Fibroblast of the aortic adventitia (primary cell): ENCODE measurements at places on chromosomes 6 and 20. TPM values are rescaled to one million over a fixed set of nuclear protein-coding genes. Genes with fewer than 3 reads are reported as not detected.
A peak's percentile ranks its signal among the peaks of the same experiment; 100 is the strongest.

GRCh38 chr6:13558718-13559117 lies 15.7 kb upstream of the SIRT5 start:
- DNase-seq, result no peak

The ASIP gene
- total RNA-seq, result not detected in 2 replicates

- no peak for DNase-seq
These were observed 898.8 kb downstream of the KIF16B start for GRCh38 chr20:15674253-15675060.

GRCh38 chr20:10216146-10216791 lies 2.4 kb upstream of the SNAP25 start:
- DNase-seq, result no peak

DNA sequence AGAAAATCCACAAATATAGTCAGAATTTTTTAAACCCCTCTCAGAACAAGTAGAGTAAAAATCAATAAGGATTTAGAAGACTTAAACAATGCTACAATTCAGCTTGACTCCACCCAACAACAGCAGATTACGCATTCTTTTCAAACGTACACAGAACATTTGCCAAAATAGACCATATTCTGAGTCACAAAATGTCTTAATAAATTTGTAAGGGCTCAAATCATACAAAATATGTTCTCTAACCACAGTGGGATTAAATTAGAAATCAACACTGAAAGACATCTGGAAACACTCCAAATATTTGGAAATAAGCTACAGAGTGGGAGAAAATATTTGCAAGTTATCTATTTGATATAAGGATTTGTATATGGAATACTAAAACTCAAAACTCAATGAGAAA lies 164.2 kb upstream of the AKAP12 start:
- peak; percentile 46 for DNase-seq

DNA sequence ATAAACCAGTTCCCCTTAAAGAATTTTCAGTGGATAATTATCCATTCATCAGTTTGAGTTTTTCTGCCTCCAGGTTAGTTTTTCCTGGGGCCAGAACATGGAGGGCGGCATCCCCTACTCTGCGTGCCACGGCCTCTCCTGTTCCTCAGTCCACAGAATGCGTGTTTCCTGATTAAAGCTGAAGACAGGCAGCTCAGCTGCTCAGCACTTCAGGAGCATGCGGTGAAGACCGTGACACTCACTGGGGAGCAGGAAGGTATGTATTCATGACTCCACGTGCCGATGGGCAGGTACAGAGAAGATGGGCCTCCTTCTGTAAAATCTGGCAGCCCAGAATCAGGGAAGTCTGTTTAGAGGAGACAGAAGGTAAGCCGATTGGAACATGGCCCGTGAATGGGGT lies 2.0 kb upstream of the THBS2 start:
- DNase-seq, result no peak

The AHI1 gene
- total RNA-seq, result 11.4 and 33.4 TPM in 2 replicates

DNA sequence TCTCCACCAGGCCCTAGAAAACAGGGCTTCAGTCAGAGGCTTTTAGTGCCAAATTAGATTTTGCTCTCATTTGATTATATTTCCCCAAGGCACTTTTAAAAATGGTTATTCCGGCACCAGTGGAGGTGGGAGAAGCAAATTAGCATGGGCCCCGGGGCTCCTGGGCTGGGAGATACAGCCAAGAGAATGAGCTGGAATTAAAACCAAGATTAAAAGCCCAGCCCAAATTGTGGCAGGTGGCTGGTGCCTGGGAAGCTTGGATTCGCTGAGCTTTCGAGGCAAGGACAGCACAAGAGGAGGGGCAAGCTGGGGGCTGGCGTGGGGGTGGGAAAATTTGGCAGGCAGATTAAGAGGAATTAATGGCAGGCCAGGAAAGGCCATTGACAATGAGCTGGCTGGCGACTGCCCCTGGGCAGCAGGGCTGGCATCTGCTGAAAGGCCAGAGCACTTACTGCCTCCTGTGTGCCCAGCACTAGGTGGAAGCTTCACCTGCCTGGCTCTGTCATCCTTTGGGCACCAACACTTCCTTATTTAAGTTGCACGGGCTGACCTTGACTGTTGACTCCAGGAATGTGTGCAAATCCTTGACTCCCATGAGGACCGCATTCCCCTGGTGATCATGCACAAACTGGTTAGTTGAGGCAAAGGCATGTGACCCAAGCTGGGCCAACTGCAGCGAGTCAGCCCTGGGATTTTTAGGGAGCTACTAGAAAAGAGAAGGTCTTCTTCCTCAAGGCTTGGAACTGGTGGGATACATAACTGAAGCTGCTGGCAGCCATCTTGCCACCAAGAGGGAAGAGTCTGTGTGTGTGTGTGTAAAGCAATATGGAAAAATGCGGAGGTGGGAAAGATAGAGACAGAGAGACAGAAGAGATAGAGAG lies 76.1 kb downstream of the SULF2 start:
- no peak for DNase-seq

The SCP2D1 gene
- total RNA-seq, result not detected in 2 replicates

DNA sequence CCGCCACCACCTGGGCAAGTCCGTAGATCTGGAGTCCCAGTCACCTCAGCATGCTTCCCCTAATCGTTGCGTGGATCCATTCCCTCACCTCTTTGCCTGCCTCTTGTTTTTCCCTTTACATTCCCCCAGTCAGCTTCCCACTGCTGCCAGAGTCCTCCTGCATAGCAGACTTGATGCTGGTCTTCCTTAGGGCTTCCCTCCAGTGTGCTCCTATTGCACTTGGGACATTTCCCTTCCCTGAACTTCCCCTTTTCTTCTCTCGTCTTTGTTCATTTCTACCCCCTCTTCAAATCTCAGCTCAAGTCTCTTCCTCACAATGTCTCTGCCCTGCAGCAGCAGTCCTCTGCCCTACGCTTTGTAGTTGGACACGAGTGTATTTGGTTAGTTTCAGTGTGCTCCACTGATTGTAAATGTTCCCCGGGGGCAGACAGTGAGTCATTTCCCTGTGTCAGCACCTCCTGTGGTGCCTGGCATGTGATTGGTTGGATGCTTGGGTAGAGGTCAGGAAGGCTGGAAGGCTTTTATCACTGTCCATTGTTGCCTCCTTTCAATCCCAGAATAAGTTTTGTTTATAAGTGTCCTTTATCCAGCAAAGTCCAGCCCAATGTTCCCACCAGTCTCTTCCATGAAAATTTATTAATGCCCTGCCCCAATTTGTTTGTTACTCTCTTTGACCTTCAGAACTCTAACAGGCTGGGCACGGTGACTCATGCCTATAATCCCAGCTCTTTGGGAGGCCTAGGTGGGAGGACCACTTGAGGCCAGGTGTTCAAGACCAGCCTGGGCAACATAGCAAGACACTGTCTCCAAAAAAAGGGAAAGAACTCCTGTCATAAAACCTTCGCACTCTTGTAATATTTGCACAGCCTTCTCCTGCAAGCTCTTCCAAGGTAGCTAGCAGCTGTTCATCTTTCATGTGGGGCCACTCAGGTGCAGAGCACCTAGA lies 38.3 kb downstream of the FAM120B start:
- DNase-seq, result peak; percentile 76

DNA sequence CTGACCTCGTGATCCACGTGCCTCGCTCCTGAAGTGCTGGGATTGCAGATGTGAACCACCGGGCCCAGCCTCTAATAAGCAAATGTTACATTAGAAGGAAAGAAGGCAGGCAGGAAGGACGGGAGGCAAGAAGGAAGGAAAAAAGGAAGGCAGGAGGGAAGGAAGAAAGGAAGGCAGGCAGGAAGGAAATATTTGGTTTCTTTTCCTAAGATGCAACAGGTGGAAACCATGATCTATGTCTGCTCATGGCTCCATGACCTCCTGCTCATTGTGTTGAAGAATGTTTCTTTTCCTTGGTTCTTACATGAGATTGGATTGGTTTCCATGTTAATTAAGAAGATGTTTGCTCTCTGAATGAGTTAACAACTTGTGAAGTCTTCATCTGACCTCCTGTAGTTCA lies 91.8 kb upstream of the SNX9 start:
- DNase-seq, result no peak

- peak; percentile 20 for DNase-seq
These were observed 76.3 kb downstream of the BTBD3 start for GRCh38 chr20:11993886-11994461.

GRCh38 chr6:14241255-14242070 lies 123.9 kb downstream of the CD83 start:
- no peak for DNase-seq

DNA sequence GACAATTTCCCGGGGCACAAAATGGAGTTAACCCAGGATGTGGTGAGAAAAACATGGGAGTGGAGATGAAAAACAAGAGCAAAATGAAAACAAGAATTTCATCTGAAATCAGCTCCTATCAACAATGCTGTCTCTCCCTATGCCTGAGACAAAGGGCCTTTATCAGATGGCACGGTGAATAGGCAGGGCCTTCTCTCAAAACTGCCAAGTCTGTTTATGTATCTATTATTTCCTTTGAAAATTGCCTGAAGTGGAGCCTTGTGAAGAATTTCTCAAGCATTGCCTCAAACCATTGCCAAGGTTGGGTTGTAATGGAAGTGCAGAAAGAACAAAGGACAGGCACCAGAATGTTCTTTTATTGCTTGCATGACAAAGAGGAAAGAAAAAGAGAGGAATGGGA lies 74.7 kb downstream of the BTBD3 start:
- no peak for DNase-seq

GRCh38 chr6:53703047-53703446 lies 37.5 kb upstream of the KLHL31 start:
- no peak for DNase-seq

GRCh38 chr6:93789532-93789931 lies 370.2 kb upstream of the EPHA7 start:
- DNase-seq, result peak; percentile 19

DNA sequence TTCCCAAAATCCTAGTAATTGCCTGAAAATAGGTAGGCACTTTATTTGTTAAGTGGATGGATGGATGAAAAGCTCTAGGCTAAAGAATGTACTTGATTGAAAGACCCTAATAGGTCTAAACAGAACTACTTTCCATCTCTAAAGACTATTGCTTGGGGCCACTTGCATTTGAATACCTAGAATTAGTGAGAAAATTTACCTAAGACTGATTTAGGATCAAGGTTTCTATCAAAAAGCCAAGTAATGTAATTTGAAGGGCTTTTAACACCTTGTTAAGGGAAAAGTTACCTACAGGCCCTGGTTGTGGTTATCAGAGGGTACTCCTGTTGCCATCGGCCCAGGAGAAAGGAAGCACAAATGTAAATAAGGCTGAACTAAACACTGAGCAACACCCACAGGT lies 580.7 kb downstream of the LMBRD1 start:
- no peak for DNase-seq

DNA sequence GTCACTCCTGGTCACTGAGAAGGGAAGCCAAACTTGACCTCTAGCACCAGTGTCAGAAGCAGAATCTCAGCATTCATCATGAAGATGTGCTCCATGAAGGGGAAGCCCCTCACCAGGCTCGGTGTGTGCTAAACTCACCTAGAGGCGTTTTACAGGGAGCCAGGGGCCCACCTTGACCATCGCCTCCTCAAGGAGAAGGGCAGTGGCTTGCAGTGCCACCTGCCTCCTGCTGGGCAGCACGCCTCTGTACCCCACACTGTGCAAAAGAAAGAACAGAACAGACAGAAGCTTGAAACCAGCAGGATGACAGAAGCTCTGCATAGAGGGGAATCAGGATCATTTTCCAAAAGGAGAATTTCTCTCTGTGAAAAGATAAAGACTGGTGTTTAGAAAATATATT lies 39.7 kb downstream of the NOX3 start:
- no peak for DNase-seq

The ASF1A gene
- total RNA-seq, result 13.7 and 26.1 TPM in 2 replicates

DNA sequence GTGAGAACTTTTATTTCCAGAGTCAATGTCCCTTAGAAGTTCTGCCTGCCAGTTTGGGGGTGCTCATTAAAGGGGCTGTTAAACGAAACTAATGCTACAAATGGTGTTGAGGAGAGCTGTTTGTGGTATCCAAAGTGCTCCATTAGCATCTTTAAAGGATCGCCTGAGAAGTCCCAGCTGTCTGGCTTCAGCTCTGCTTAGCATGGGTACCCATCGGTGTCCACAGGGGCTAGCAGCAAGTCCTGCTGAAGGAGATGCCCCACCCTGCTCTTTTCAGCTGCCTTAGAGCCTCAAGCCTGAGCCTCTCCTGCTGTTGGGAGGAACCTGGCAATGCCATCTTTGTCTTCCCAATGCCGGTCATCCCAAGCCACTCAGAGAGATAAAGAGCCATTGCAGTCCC lies 111.1 kb downstream of the FOXO3 start:
- no peak for DNase-seq

GRCh38 chr6:40442591-40442990 lies 144.6 kb downstream of the LRFN2 start:
- no peak for DNase-seq

The RAET1E gene
- total RNA-seq, result 0.63 TPM in 1 of 2 replicates, not detected in the other

GRCh38 chr6:16894301-16894700 lies 133.0 kb upstream of the ATXN1 start:
- no peak for DNase-seq

DNA sequence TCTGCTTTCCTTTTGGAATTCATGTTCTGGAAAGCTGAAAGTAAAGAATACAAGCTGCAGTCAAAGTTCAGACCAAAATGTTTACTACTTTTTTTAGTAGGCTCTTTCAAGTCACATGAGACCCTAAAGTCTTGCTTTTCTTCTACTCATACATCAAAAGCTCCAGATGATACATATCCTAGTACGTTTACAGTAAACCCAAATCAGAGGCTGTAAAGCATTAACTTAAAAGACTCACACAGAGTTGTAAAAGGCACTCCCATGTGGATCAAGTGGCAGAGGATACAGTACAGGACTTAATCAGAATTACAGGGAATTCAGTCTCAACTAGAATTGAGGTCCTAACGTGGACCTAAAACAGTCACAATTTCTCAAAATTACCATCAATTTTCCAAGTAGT lies 40.7 kb downstream of the STK38 start:
- no peak for DNase-seq

- DNase-seq, result no peak
These were observed 12.9 kb upstream of the MICB start for GRCh38 chr6:31485055-31485454.
